ENCODE measurements at places on chromosomes 6 and 20.

GRCh38 chr6:45718131-45718530 lies 297.5 kb downstream of the CLIC5 start:
- no peak for DNase-seq

DNA sequence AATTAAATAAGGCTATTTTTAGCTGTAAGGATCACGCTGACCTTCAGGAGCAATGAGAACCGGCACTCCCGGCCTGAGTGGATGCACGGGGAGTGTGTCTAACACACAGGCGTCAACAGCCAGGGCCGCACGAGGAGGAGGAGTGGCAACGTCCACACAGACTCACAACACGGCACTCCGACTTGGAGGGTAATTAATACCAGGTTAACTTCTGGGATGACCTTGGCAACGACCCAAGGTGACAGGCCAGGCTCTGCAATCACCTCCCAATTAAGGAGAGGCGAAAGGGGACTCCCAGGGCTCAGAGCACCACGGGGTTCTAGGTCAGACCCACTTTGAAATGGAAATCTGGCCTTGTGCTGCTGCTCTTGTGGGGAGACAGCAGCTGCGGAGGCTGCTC lies 84.0 kb downstream of the RAMACL start:
- no peak for DNase-seq

DNA sequence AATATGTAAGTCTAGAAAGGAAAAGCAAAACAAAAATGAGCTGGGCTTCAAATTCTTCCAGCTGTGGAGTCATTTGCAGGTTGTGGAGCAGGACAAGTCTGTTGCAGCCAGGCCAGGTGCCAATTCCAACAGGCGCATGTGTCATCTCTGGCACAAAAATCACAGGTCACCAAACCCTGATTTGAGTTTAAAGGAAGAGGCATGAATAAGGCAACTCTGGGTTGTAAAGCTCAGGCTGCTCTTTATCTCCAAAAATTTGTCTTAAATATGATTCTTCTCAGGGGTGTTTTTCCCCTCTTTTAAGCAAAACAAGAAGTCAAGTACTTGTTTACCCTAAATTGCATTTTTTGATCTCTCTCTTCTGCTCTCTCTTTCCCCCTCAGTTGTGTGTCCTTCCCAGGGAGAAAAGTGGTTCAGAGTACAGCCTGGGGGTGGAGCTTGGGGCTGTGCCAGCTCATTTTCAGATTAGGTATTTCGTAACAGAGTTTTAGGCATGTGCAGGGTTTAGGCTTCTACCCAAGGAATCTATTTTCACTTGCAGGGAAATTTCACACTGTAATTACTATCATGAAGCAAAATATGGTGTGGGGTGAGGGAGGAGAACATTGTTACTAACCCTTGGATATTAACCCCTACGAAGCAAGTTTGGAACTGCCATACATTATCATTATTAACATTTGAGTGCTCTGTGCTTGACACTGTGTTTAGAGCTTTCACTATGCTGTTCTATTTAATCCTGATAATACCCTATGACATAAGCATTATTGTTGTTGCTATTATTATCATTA lies 8.3 kb upstream of the NCOA3 start:
- peak; percentile 36 for DNase-seq

DNA sequence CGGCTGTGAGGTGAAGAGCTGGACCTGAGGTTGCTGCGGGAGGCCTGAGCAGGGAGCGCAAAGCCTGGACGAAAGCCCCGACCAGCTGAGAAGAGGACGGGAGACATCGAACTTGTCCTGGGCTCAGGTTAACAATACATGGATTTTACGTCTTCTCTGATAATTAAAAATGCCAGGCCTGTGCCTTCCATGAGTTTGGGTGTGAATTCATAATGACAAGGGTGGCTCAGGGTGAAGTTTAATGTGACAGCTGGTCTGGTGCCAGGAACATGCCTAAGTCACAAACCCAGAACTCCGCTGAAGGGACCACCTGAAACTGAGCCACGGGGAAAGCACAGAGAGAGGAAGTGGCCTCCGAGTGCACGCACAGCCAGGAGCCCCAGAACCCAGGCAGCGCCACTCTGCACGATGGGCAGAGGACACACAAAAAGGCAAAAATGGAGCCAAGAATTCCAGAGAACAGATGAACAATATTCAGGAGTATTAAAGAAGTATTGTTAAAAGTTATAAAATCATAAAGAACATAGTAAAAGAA lies 150.1 kb upstream of the RPS6KA2 start:
- DNase-seq = no peak

GRCh38 chr6:69866351-69866769 lies at the start of gene COL19A1:
TSS of gene COL19A1 (plus strand) at chr6:69866556. CDS start at chr6:69879568, 13,012 bp downstream.
- no peak for DNase-seq

DNA sequence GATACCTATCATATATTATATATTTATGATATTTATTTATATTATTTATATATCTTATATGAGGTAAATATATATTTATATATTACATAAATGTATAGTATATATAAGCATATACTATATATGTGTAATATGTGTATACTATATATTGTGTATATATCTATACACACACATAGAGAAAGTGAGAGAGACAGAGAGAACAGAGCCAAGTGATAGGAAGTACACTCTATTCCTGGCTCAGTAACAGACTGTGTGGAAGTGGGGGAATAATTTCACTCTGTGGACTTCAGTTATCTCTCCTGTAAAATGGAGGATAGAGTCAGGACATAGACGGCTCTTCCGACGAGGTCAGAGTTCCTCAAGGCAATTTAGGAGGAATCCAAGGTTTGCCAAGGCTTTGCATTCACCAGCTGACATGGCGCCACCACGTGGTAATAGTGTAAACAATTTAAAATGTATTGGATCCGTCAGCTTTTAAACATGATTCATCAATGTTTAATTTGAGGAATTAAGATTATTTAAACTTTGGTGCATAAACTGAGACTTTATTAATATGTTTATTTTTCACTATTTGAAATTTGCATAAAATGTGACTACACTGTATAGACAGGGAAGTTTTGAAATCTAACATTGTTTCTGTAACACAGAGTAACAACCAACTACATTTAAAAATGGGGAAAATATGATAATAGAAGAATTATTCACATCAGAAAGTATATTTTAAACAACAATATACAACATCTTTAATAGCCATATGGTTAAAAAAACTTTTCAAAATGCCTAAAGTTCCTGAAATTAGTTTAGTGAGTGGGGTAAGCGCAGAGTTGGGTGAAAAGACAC lies 75.4 kb upstream of the TMEM244 start:
- DNase-seq = no peak
